ENCODE measurements at places on chromosomes 5 and 9.

GRCh38 chr9:73176450-73176875 lies 24.8 kb downstream of the ANXA1 start:
- DNase-seq = no peak

- DNase-seq = no peak
Observed at GRCh38 chr9:90569511-90569910, 73.1 kb downstream of the DIRAS2 start.

DNA sequence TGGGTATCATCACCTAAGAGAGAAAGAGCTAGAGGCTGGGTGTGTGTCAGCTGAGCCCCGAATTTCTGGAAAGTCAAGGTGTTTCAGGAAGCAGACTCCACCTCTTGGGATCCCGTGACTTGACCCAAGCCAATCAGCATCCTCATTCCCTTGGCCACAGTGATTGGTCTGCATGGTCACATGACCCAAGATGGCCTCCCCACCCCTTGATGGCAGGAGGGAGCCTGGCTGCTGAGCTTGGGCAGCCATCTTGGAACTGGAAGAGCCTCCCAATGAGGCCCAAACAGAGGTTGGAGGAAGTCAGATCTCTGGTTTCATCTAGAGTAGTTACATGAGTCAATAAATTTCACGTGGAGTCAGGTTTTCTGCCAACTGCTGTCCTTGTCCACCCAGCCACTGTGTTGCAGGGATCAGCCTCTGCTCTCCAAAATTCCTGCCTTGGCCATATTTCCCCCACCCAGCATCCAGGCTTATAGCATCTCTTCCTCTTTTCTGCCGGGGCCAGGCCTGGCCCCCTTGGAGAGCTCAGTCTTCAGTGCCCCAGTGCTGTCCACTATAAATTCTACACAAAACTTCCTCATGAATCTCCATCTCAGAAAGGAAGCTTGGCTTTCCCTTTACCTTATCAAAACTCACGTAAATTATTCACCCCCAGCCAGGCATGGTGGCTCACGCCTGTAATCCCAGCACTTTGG lies 17.2 kb upstream of the SUSD3 start:
- DNase-seq = no peak

GRCh38 chr5:149268928-149269557 lies 2.6 kb upstream of the AFAP1L1 start:
- DNase-seq = peak; percentile 73

DNA sequence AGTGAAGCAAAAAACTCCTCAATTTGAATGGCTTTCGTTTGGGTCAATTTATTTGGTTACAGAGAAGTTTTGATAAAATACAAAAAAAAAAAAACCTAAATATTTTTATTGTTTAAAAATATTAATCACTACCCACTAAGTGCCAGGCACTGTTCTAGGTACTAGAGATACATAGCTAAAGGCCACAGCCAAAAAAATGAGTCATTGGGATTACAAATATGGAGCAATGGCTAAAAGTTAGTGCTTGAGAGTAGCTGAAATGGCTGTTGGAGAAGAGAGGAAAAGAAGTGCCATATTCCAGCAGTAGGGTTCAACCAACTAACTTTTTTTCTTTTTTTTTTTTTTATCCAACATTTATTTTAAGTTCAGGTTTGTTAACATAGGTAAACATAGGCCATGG lies 130.1 kb upstream of the PTGER4 start:
- no peak for DNase-seq

GRCh38 chr9:70998962-70999361 lies 122.5 kb downstream of the TRPM3 start:
- DNase-seq = no peak

GRCh38 chr5:78113689-78114264 lies 180.7 kb downstream of the AP3B1 start:
- DNase-seq = peak; percentile 9

DNA sequence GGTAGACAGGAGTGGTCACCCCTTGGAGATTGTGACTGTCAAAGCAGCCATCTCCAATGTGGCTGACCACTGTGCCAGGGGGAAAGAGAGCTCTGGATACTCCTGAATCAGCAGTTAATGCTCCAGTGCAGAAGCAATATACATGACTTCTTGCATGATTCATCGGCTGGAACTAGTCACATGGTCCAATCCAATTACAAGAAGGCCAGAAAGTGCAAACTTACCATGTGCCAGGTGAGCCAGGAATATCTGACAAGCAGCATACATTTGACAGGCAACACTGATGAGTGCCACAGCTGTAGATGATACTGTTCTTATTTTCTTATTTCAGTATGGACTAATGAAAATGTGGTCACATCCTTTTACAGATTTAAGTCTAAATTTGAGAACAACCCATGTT lies 440.0 kb upstream of the MPDZ start:
- no peak for DNase-seq

DNA sequence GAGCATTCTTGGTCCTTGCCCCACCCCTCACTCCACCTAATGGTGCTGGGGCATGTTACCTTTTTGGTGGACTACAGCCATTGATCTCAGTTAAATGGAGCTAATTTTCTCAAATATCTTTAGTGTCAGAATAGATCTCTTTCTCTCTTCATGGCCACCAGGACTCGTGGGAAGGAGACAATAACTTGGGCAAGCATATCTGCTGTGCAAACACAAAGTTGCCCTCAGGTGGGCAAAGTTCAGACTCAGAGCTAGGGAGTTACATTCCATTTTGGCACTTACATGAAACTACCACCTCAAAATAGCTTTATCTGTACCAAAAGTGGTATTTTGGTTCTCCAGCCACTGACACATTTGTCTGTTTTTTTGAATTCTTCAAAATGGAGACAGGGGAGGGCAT lies 671.9 kb upstream of the KLF4 start:
- DNase-seq = no peak

GRCh38 chr9:97558701-97559101 lies 57.2 kb downstream of the TMOD1 start:
- no peak for DNase-seq
